ENCODE measurements at places on chromosomes 13 and 19. TPM values are rescaled to one million over a fixed set of nuclear protein-coding genes. Genes with fewer than 3 reads are reported as not detected.
A peak's percentile ranks its signal among the peaks of the same experiment; 100 is the strongest.

GRCh38 chr19:16224293-16225045 lies 26.8 kb downstream of the AP1M1 start:
- H3K36me3 ChIP-seq: peaks cover 27% of the 10 kb centered on the region
- no peak overlapping the region for H3K4me3 ChIP-seq
- DNase-seq: no peak
- H3K4me1 ChIP-seq: no peaks in the 10 kb centered on the region
- H3K27me3 ChIP-seq: peaks cover under 1% of the 10 kb centered on the region

DNA sequence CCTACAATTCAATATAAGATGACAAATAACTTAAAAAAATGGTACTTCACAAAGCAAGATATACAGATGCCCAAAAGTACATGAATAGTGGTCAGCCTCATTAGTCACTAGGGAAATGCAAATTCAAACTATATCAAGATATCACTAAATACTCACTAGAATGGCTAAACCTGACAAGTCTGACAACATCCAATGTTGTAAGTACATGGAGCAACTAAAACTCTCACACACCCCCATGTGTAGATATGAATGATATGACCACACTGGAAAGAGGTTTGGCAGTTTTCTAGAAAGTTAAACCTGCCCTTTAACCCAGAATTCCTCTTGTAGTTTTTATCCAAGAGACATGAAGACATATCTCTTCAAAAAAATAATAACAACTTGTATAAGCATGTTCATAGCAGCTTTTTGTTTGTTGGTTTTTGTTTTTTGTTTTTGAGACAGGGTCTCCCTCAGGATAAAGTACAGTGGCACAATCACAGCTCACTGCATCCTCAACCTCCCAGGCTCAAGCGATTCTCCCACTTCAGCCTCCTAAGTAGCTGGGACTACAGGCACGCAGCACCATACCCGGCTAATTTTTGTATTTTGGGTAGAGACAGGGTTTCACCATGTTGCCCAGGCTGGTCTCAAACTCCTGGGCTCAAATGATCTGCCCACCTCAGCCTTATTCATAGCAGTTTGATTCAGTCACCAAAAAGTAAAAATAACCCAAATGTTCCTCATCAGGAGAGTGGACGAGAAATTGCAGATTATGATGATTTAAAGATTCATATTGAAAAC lies 55.1 kb downstream of the RFX2 start:
- no peak overlapping the region for H3K27ac ChIP-seq
- H3K27me3 ChIP-seq: peaks cover 2% of the 10 kb centered on the region
- H3K4me3 ChIP-seq: no peak overlapping the region
- no peak for DNase-seq
- H3K4me1 ChIP-seq: peaks cover 11% of the 10 kb centered on the region

GRCh38 chr13:49784886-49785570 lies 7.5 kb downstream of the KPNA3 start:
- H3K4me3 ChIP-seq: peak overlapping the region; percentile 10
- H3K27me3 ChIP-seq: no peaks in the 10 kb centered on the region
- H3K4me1 ChIP-seq: peaks cover 30% of the 10 kb centered on the region
- DNase-seq: no peak
- no peaks in the 10 kb centered on the region for H3K36me3 ChIP-seq

GRCh38 chr19:47663435-47663910 lies 49.7 kb upstream of the EHD2 start:
- no peak overlapping the region for H3K4me3 ChIP-seq
- peaks cover 3% of the 10 kb centered on the region for H3K27me3 ChIP-seq
- H3K36me3 ChIP-seq: no peaks in the 10 kb centered on the region
- no peak for DNase-seq

ZNF835 gene
- total RNA-seq: 2.7 TPM

- H3K27ac ChIP-seq: peak overlapping the region; percentile 59
- peak overlapping the region; percentile 22 for H3K4me3 ChIP-seq
- H3K36me3 ChIP-seq: no peaks in the 10 kb centered on the region
- H3K27me3 ChIP-seq: no peaks in the 10 kb centered on the region
These were observed 118.2 kb downstream of the SIPA1L3 start for GRCh38 chr19:38024992-38025908.

DNA sequence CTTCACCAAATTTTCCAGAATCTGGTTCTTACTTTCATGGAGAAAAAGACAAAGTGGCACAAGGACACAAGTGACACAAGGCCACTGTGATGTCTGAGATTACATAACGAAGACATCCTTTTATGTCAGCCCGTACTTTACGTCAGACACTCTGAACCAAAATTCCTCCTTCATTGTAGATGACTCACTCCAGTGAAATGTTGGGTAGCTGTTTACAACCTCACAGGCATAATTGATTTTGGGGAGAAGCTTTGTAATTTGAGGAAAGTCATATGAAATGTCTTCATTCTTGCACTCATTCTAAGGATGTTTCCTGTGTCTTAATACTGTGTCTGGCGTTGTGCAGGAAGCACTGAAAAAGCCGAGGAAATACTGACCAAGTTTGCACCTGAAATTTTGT lies 20.0 kb upstream of the LGALS14 start:
- H3K27ac ChIP-seq: no peak overlapping the region
- no peak overlapping the region for H3K4me3 ChIP-seq
- no peak for DNase-seq
- no peaks in the 10 kb centered on the region for H3K27me3 ChIP-seq
- no peaks in the 10 kb centered on the region for H3K4me1 ChIP-seq

Data from glutamatergic neuron (in vitro differentiated cells).